ENCODE measurements at places on chromosomes 4 and X. TPM values are rescaled to one million over a fixed set of nuclear protein-coding genes. Genes with fewer than 3 reads are reported as not detected.

RBM47 gene
- polyA plus RNA-seq = 98.4 TPM

SMIM43 gene
- polyA plus RNA-seq = 0.48 TPM

CCKAR gene
- 0.52 TPM for polyA plus RNA-seq

ABCG2 gene
- 5.7 TPM for polyA plus RNA-seq

TMEM154 gene
- 0.90 TPM for polyA plus RNA-seq

PLK4 gene
- 9.9 TPM for polyA plus RNA-seq

PDE6B gene
- polyA plus RNA-seq = 27.1 TPM

VGLL1 gene
- polyA plus RNA-seq = not detected

DNA sequence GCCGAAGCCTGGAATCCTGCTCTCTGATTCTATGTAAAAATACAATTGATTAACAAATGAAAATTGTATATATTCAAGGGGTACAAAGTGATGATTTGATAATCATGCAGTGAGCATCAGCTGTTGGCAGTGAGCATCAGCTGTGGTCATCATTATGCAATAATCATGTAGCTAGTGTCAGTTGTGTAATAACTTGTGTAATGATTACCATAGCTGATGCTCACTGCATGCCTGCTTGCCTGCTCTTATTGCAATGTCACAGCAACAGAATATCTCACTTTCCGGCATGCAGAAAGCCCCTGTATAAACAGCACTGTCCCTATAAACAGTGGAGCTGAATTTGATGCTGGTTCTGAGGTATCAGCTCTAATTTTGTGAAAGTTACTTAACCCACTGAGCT, 46.8 kb downstream of the SULT1B1 start:
- no peak overlapping the region for H3K4me3 ChIP-seq
- no peaks in the 10 kb centered on the region for H3K27me3 ChIP-seq
- H3K27ac ChIP-seq = peak overlapping the region; percentile 3
- no peaks in the 10 kb centered on the region for H3K36me3 ChIP-seq
- H3K4me1 ChIP-seq = peaks cover 5% of the 10 kb centered on the region

- no peak overlapping the region for H3K4me3 ChIP-seq
- DNase-seq = no peak
- no peaks in the 10 kb centered on the region for H3K27me3 ChIP-seq
- H3K27ac ChIP-seq = no peak overlapping the region
- no peaks in the 10 kb centered on the region for H3K4me1 ChIP-seq
Measured at GRCh38 chrX:132463411-132463810, 25.4 kb downstream of the MBNL3 start.

- H3K27me3 ChIP-seq = no peaks in the 10 kb centered on the region
- H3K4me3 ChIP-seq = no peak overlapping the region
- H3K4me1 ChIP-seq = peaks cover 15% of the 10 kb centered on the region
Measured at GRCh38 chr4:7962609-7963508, 23.2 kb upstream of the AFAP1 start.

GRCh38 chr4:151851354-151851753, 90.5 kb upstream of the GATB start:
- no peaks in the 10 kb centered on the region for H3K4me1 ChIP-seq
- no peak overlapping the region for H3K27ac ChIP-seq
- H3K4me3 ChIP-seq = no peak overlapping the region
- H3K36me3 ChIP-seq = no peaks in the 10 kb centered on the region

GRCh38 chrX:108250654-108251579, 159.3 kb downstream of the ATG4A start:
- H3K27me3 ChIP-seq = no peaks in the 10 kb centered on the region
- no peak overlapping the region for H3K4me3 ChIP-seq
- DNase-seq = no peak
- H3K36me3 ChIP-seq = no peaks in the 10 kb centered on the region

- H3K36me3 ChIP-seq = no peaks in the 10 kb centered on the region
- no peaks in the 10 kb centered on the region for H3K4me1 ChIP-seq
- no peak for DNase-seq
- H3K4me3 ChIP-seq = no peak overlapping the region
- no peaks in the 10 kb centered on the region for H3K27me3 ChIP-seq
Measured at GRCh38 chrX:152912106-152912505, 14.2 kb downstream of the ZNF185 start.

DNA sequence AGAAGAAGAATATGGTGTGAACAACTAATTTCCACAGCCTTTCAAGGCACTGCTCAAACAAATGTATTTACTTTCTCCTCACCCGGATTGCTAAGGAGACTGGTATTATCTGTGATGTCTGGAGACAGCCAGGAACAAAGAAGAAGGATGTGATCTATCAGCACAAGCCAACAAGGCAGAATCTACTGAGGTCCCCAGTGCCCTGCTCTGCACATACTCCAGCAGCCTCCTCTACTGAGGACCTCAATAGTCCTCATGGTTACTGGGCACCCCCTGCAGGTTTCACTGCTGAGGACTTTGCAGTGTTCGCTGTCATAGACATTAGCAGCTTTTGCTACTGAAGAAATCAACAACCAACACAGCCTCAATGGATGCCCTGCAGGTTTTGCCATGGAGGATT, 930.1 kb downstream of the ADGRL3 start:
- no peaks in the 10 kb centered on the region for H3K36me3 ChIP-seq
- no peak for DNase-seq
- no peaks in the 10 kb centered on the region for H3K4me1 ChIP-seq
- H3K27ac ChIP-seq = no peak overlapping the region
- no peaks in the 10 kb centered on the region for H3K27me3 ChIP-seq
- no peak overlapping the region for H3K4me3 ChIP-seq

- peaks cover 4% of the 10 kb centered on the region for H3K36me3 ChIP-seq
- no peaks in the 10 kb centered on the region for H3K4me1 ChIP-seq
- DNase-seq = no peak
- H3K27me3 ChIP-seq = no peaks in the 10 kb centered on the region
Measured at GRCh38 chr4:99033956-99034355, 38.4 kb downstream of the METAP1 start.

GRCh38 chr4:123133397-123134050, 211.1 kb upstream of the NUDT6 start:
- H3K36me3 ChIP-seq = no peaks in the 10 kb centered on the region
- DNase-seq = no peak
- no peak overlapping the region for H3K27ac ChIP-seq

- no peak overlapping the region for H3K4me3 ChIP-seq
- H3K4me1 ChIP-seq = no peaks in the 10 kb centered on the region
- no peaks in the 10 kb centered on the region for H3K27me3 ChIP-seq
- H3K36me3 ChIP-seq = no peaks in the 10 kb centered on the region
Measured at GRCh38 chr4:155529272-155529671, 137.4 kb upstream of the GUCY1A1 start.

- no peak overlapping the region for H3K27ac ChIP-seq
- no peak for DNase-seq
- H3K36me3 ChIP-seq = no peaks in the 10 kb centered on the region
- H3K4me1 ChIP-seq = no peaks in the 10 kb centered on the region
- no peaks in the 10 kb centered on the region for H3K27me3 ChIP-seq
Measured at GRCh38 chr4:67927251-67927650, 36.0 kb downstream of the TMPRSS11A start.

DNA sequence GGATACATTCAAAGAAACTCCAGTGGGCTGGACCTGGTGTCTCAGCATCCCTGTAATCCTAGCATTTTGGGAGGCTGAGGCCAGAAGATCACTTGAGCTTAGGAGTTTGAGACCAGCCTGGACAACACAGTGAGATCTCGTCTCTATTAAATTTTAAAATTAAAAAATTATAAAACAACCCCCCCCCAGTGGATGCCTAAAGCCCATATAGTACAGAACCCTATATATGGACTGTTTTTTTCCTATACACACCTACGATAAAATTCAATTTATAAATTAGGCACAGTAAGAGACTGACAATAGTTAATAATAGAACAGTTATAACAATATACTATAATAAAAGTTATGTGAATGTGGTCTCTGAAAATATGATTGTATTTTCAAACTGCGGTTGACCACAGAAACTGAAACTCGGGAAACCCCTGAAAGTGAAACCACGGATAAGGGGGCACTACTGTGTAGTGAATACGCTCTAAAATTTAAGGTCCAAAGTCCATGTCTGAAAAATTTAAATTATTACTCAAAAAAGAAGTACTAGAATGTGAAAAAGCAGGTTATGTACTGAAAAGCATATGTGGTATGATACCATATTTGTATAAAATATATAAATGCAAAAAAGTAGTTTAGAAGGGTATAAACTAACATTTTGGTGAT, 2.0 kb downstream of the SMIM14 start:
- DNase-seq = peak; percentile 23
- H3K4me1 ChIP-seq = peaks cover 6% of the 10 kb centered on the region
- H3K36me3 ChIP-seq = no peaks in the 10 kb centered on the region
- peak overlapping the region; percentile 91 for H3K27ac ChIP-seq

DNA sequence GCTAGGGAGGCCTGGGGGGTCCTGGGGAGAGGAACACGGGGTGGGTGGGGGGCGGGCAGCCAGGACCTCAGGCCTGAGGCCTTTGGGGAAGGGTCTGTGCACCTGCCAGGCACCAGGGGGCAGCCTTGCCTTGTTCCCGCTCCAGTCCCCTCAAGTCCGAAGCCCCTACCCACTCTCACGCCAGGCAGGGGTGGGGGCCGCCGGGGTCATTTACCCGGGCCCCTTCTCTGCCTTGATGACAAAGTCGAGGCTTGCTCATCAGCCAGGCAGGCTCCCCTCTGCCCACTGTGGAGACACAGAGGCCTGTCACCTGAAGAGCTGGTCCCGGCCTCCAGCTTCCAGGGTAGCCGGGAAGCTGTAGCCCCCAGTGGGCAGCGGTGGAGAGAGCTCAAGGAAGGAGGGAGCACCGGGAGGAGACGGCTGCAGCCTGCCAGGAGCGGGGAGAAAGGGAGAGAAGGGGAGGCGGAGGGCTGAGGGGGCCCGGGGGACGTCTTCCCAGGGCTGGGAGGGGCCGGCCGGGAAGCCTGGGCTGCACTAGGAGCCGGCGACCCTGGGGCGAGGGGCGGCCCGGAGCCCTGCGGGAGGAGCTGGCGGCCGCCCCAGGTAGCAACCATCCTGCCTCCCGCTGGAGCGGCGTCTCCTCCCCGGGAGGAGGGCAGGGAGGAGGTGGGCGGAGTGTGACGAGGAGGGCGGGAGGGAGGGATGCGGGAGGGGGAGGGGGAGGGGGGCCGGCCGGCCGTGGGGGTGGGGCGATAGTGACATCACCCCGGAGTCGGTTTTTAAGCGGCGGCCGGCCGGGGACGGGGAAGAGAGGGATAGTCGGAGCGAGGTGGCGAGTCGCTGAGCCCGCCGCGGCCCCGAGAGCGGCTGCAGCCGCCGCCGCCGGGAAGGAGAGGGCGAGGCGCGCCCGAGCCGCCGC, at the start of gene SLC6A8:
TSS of gene SLC6A8 (plus strand) at position 806 of the 919 bp plus-strand sequence. CDS start 649 bp downstream, outside the sequence.
- no peaks in the 10 kb centered on the region for H3K27me3 ChIP-seq
- H3K4me1 ChIP-seq = peaks cover 35% of the 10 kb centered on the region
- peaks cover 10% of the 10 kb centered on the region for H3K36me3 ChIP-seq
- peak within 1 kb of the TSS; percentile 81 for H3K27ac ChIP-seq
- H3K4me3 ChIP-seq = peak within 1 kb of the TSS; percentile 48
- DNase-seq = no peak
